Head of caudate nucleus (tissue), 42 donors: ENCODE measurements at places on chromosomes 5 and 9.

- DNase-seq, result no peak
These were observed 66.2 kb downstream of the ACTBL2 start for GRCh38 chr5:57416278-57416994.

DNA sequence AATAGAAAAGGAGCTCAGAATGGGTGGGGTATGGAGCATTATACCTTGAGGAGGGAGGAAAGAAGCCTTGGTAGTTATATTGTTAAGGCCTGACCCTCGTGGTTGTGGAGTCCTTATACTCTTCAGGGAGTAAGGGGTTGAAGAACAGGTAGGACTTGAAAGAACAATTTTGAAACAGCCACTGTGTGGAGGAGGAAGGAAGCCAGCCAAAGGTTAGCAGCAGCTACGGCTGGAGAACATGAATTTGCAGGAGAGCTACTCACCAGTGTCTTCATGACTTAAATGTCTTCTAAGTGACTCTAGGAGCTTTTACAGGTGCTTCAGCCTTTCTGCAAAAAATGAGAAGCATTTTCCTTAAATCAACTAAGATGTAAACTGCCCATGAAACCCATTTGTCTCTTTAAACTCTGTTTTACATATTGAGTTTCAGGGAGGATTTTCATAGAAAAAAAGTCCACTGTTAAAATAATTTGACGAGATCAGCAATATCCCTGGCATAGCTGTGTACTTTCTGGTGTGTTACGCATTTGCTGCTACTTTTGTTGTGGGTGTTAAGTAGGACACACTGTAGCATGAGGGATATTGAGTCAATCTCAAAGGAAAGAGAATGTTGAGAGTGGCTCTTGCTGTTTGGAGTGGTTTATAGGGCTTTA is 110.6 kb upstream of the ELL2 start:
- no peak for DNase-seq

- no peak for DNase-seq
These were observed 297.0 kb upstream of the CLINT1 start for GRCh38 chr5:158155811-158156505.

- no peak for DNase-seq
These were observed 64.4 kb upstream of the TRIO start for GRCh38 chr5:14078716-14079115.

DNA sequence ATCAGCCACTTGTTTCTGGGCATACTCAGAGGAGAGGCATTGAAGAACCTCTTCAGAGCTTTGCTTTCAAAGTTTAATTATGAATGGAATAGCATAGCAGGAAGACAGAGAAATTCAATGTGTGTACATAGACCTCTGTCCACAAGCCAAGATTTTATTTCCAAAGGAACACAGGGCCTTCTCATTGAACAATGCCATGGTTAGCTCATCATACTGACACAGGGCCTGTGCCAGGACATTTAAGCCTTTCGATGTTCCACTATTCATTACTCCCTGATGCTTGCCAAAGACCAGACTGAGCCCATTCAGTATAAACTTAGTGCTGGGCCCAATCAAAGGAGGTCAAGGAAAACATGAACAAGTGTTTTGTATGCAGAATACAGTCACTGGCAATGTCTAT is 280.8 kb downstream of the FBXL17 start:
- peak; percentile 69 for DNase-seq

DNA sequence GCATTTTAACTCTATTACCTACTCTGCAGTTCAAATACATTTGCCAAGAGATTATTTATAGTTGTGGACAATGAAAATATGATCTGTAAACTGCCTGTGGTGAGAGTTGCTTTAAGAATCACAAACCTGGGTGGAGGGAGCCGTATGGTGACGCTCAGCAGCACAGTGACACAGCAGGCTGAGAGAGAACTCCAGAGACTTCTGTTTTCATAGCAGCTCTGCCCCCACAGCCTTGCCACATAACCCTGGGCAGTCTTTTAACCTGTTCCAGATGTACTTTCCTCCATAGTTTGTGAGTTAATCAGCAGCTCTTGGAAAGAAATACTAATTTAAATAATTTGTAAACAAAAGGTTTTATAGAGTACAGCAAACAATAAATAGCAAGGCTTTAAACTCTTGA is 450.5 kb downstream of the ELAVL2 start:
- no peak for DNase-seq

GRCh38 chr5:39675676-39676075 is 250.9 kb upstream of the DAB2 start:
- DNase-seq, result no peak

- no peak for DNase-seq
These were observed 54.5 kb upstream of the CTNNA1 start for GRCh38 chr5:138698713-138699112.

DNA sequence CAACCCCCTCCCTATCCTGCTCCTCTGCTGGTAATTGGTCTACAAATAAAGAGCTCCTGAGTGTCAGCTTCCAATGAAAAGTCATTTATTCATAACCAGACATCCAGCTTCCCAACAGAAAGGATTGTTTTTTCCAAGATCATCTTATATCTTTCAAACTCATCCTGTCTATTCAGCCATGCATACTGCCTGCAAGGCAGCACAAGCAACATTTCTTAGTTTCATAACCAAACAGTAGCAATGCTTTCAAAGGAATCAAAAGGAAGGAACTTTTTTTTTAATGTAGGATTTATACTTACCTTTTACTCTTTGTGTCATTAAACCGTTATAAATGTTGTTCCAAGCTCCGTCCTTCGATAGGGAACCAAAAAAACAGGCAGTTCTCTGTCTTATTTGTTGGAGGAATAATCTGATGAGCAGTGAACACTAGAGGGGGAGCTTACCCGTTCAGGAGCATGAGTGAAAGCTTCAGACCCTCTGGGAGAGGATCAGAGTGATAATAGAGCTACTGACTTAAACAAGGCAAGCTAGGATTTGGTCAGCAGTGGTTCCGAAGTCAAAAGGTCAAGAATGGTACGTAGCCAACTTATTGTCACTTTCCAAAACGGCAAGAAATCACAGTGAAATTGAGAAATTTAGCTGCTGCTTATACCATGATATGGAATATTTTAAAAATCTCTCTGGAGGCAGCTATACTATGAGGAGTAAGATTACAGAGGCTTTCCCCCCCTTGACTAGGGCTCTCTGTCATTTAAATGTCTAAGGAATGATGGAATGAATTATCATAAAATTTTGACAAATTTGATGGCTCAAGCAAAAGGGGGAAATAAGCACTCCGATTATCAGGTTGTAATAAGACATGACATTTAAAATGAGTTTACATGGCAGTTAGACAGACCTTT is 892.9 kb downstream of the NR2F1-AS1 start:
- no peak for DNase-seq

DNA sequence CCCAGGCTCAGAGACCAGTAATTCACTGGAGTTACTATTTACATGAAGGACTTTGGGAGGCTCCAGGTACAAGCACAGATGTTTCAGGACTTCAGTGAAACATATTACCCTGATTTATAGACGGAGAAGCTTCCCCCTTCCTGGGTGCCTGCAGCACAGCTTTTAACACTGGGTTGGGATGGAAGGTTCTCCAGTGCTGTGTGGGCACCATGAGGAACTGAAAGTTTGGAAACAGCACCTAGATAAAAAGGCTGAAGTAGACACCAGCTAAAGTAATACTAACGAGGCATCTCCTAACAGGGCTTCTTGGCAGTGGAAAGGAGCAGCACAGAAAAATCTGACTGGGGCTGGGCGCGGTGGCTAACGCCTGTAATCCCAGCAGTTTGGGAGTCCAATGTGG is 70.7 kb downstream of the GCNT1 start:
- no peak for DNase-seq

GRCh38 chr5:153365547-153365946 is 124.9 kb upstream of the GRIA1 start:
- no peak for DNase-seq

GRCh38 chr9:3028535-3028934 is 184.6 kb upstream of the PUM3 start:
- DNase-seq, result no peak

DNA sequence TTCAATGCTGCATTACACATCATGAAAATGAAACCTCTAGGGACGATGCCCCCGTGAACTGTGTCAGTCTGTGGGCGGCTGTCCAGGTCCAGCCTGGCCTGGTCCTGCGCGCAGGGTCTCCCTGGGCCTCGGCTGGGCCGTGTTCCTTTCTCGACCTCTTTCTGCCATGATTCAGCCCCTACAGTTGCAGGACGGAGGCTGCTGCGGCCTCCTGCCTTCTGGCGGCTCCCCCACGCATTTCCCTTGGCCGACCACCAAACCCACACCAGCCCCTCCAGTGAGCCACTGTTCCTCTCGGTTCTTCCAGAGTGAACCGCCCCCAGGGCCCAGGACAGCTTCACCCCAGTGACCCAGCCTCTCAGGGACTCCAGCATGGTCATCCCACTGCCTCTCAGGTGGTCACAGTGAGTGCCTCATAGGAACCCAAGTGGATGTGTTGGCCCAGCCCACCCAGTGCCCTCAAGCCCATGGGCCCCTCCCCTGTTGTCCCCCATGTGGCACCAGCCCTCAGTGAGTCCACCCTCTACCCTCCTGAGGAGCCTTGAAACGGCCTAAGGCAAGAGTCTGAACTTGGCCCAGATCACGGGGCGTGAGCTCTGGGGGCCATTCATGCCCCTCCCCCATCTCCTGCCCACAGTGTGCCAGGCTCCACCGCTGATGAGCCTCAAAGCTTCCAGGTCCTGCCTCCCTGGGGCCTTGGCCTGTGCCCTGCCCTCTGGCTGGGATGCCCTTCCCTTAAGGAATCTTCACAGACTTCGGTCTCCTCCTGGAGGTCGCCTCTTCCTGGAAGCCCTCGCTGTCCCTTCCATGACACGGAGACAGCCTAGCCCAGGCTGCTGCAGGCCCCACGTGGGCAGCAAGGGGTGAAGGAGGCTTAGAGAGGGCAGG is 10.0 kb upstream of the CLIC3 start:
- no peak for DNase-seq

- DNase-seq, result no peak
These were observed 204.5 kb downstream of the HSPA4 start for GRCh38 chr5:133256276-133256675.

DNA sequence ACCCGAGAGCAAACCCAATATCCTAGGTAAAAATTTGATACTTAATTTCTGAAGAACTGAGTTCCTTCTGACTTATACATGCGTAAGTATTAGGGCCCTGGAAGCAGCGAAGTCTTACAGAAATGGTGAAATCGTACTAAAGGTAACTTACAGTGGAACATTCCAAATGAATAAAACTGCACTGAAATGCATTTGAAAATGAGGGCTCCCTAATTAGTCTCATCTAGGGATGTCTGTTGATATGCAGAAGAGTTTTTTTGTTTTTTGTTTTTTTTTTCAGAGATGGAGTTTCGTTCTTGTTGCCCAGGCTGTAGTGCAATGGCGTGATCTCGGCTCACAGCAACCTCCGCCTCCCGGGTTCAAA is 10.4 kb upstream of the NANS start:
- no peak for DNase-seq

GRCh38 chr9:121766081-121766683 is 114.7 kb downstream of the DAB2IP start:
- no peak for DNase-seq

- no peak for DNase-seq
These were observed 2.1 kb downstream of the SLC9A3 start for GRCh38 chr5:522116-522515.

GRCh38 chr5:33369485-33370465 is 71.0 kb upstream of the TARS1 start:
- no peak for DNase-seq

DNA sequence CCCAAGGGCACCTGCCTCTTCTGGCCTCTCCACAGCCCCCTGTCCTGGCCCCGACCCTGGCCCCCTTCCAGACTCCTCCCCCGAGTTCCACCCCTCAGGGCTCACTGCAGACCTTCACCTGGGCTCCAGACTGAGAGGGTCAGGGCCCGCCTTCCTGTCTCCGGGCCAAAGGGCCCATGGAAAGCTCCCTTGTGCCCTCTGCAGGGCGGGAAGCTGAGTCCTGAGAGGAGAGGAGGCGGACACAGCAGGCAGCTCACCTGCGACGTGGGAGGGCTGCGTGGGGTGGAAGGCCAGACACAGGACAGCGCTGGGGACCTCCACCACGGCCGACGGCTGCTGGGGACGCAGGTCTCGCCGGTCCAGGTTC is 20.6 kb downstream of the DYNC2I2 start:
- no peak for DNase-seq

DNA sequence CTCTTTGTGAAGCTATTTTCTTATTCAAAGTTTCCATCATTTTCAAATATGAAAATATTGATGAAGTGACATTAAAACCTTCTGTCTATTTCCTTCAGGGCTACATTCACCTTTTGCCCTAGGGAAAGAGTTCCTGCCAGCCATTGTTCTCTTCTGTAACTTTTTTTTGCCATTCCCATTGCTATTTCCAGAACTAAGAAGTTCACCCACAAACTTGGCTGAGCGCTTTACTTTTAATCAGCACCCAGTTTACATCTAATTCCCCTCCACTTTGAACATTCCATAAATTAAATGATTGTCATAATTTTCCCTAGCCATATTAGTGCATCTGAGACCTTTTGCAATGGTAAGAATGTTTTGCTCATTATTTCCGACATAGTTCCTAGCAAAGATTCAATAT is 4.4 kb downstream of the IL33 start:
- DNase-seq, result no peak

DNA sequence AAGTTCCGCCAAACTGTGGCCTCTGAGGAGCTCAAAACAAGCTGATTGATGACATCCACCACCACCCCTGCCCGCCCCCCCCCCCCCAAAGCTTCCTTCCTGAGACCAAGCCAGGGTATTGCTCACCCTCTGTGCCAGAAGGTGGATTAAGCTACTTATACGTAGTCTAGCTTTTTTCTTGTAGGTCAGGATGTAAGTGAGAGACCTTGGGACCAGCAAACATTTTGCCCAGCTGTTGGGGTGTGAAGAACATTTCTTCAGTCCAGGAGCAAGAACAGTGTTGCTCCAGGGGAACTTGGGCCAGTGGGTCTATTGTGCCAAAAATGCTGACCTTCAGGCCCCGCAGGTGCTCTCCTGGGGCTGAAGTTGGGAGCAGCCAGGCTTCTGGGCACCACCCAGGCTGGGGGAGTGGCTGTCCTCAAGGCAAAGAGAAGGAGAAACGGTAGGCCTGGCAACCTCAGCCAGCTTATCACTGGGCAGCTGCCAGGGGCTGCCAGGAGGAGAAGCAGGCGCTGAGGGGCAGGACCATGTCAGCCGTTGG is 18.0 kb downstream of the NEURL1B start:
- DNase-seq, result no peak

- DNase-seq, result no peak
These were observed 89.2 kb downstream of the RAPGEF6 start for GRCh38 chr5:131545845-131546244.
